ENCODE measurements at places on chromosomes 6 and 20. TPM values are rescaled to one million over a fixed set of nuclear protein-coding genes. Genes with fewer than 3 reads are reported as not detected.

DNA sequence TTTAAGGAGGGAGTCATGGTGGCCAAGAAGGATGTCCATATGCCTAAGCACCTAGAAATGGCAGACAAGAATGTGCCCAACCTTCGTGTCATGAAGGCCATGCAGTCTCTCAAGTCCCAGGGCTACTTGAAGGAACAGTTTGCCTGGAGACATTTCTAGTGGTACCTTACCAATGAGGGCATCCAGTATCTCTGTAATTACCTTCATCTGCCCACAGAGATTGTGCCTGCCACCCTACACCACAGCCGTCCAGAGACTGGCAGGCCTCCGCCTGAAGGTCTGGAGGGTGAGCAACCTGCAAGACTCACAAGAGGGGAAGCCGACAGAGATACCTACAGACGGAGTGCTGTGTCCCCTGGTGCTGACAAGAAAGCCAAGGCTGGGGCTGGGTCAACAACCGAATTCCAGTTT lies 115.0 kb downstream of the HFE start:
- no peaks in the 10 kb centered on the region for H3K27me3 ChIP-seq
- no peaks in the 10 kb centered on the region for H3K4me1 ChIP-seq
- H3K4me3 ChIP-seq, result no peak overlapping the region
- peak overlapping the region; percentile 47 for H3K27ac ChIP-seq
- H3K36me3 ChIP-seq, result no peaks in the 10 kb centered on the region

- H3K27ac ChIP-seq, result no peak overlapping the region
- H3K36me3 ChIP-seq, result no peaks in the 10 kb centered on the region
- no peaks in the 10 kb centered on the region for H3K27me3 ChIP-seq
- H3K4me1 ChIP-seq, result no peaks in the 10 kb centered on the region
- H3K4me3 ChIP-seq, result no peak overlapping the region
Observed at GRCh38 chr6:14142511-14143223, 25.1 kb downstream of the CD83 start.

DNA sequence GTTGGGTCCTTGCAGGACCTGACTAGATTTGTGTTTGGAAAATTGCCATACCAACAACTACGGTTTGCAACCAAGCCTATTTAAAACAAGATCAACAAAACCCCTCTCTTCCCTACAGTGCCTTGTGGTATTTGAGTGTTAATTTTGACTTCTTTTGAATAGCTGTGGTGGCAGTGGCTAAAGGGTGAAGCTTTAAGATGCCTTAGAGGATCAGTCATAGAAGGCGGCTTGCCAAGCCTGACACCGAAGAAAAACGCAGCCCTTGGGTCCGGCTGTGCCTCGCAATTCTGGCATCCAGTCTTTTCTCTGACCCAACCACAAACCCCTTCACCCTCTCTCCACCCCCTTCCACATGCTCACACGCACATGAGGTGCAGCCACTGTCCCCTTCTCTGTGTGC lies 32.6 kb downstream of the BMP6 start:
- no peak for DNase-seq
- no peaks in the 10 kb centered on the region for H3K27me3 ChIP-seq
- H3K4me3 ChIP-seq, result no peak overlapping the region

DNA sequence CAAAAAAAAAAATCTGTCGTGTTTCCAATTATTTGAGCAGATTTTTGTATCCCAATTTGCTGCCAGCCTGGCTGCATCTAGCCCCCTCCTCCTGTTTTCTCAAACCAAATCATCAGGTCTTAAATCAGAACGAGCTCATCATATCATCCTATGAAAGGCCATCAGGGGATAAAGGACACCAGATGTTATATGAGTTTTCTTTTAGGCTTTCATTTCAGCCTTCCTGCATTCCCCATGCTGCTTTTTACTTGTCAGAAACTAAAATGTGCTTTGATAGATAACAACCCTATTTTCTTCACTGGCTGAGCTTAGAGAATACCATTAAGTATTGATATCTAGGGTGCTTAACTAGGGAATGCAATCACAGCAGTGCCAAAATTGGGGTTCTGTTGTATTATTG lies 968.4 kb upstream of the SLC35B3 start:
- no peaks in the 10 kb centered on the region for H3K36me3 ChIP-seq
- H3K27me3 ChIP-seq, result no peaks in the 10 kb centered on the region
- H3K4me1 ChIP-seq, result no peaks in the 10 kb centered on the region

- no peaks in the 10 kb centered on the region for H3K36me3 ChIP-seq
- DNase-seq, result no peak
- no peak overlapping the region for H3K27ac ChIP-seq
- no peak overlapping the region for H3K4me3 ChIP-seq
- no peaks in the 10 kb centered on the region for H3K27me3 ChIP-seq
Observed at GRCh38 chr20:37901240-37901639, 1.7 kb upstream of the VSTM2L start.

DNA sequence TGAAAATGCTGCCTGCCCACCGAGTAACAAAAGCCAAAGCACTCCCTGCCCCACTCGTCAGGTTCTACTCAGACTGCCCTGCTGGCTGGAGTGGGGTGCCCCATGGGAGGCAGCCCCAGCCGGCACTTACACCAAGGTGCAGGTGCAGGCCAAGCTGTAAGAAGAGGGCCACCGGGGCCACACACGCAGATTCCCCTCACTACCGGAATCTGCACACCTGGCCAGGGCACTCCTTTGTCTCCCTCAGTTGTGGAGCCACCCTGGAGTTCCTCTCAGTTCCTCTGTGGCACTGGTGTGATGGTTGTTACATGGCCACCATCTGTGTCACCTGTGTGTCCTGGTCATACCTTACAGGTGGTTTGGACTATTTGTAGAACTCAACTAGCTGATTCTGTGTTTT lies 112.4 kb downstream of the FOXO3 start:
- no peaks in the 10 kb centered on the region for H3K36me3 ChIP-seq
- peaks cover 13% of the 10 kb centered on the region for H3K4me1 ChIP-seq
- H3K27me3 ChIP-seq, result no peaks in the 10 kb centered on the region
- no peak overlapping the region for H3K27ac ChIP-seq
- no peak overlapping the region for H3K4me3 ChIP-seq
- no peak for DNase-seq

USP49 gene
- total RNA-seq, result 21.1 TPM

TEAD3 gene
- 27.0 TPM for total RNA-seq

LIN28B gene
- 94.7 TPM for total RNA-seq
